Left renal cortex interstitium (tissue), 4 donors: ENCODE measurements at places on chromosomes 3 and 15. TPM values are rescaled to one million over a fixed set of nuclear protein-coding genes. Genes with fewer than 3 reads are reported as not detected.
A peak's percentile ranks its signal among the peaks of the same experiment; 100 is the strongest.

The TOPAZ1 gene
- not detected for polyA plus RNA-seq

DNA sequence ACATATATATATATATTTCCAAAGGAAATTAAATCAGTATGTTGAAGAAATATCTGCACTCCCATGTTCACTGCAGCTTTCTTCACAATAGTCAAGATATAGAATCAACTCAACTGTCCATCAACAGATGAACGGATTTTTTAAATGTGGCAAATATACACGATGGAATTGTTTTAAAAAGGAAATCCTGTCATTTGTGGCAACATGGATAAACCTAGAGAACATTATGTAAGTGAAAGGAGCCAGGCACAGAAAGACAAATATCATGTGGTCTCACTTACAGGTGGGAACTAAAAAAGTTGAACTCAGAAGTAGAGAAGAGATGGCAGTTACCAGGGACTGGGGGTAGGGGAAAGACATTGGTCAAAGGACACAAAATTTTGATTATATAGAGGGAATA is 253.7 kb downstream of the ULK4 start:
- no peak for DNase-seq

The GOLGA6L4 gene
- polyA plus RNA-seq: 25.2 TPM

DNA sequence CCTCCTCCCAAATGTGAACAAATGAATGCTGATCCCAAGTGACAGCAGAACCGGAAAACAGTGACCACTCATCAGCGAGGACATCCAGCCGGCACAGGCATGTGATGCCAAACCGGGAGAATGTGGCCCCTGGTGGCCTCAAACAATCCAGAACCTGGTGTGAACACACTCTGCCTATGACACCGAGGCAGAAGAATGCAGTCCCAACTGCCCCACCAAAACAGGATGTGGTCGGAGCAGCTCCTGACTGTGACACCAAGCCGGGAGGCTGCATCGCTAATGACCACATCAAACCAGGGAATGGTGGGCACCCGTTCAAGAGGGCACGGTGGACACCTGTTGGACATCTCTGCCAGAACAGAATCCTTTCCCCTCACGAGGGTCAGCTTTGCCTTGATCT is 15.4 kb downstream of the SCN5A start:
- no peak for DNase-seq

The IL17RE gene
- polyA plus RNA-seq: 13.3 TPM

- DNase-seq: no peak
These were observed 123.8 kb upstream of the TJP1 start for GRCh38 chr15:29945943-29946596.

GRCh38 chr15:90262426-90262825 is 3.0 kb upstream of the NGRN start:
- no peak for DNase-seq

DNA sequence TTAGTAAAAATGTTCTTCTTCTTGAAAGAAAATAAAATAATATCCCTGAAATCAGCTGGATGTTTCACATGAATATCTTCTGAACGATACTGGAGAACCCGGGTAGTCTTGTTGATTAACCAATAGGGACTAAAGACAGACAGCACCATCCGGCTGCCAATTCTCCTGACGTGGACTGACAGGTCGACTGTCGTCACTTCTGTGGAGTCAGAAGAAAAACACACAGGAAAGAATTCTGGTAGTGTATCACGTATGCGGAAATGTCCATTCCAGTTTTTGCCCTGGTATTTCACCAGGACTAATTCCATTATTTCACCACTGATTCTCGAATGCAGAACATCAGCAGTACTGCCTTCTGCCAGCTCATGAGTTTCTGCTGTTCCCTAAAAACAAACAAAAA is 144.6 kb downstream of the VPS13C start:
- no peak for DNase-seq

GRCh38 chr3:43764471-43764870 is 73.7 kb downstream of the ABHD5 start:
- no peak for DNase-seq

DNA sequence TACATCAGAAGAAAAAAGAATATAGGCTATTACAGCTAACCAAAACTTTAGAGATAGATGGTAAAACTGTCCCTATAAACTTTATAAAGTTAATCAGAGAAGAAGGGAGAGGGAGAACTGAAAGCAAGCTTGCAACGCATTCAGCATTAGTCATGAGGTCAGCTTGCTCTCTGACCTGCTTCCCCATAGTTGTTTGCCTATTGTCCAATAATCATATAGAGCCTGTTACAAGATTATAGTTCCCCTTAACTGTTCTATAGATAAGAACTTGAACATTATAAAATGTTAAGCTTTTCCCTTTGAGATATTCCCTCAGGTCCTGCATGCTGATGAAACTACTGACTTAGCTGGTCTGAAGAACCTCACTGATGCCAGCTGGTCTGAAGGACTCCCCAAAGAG is 74.5 kb downstream of the CPNE4 start:
- DNase-seq: no peak

The LHFPL4 gene
- polyA plus RNA-seq: 0.03 TPM

The TRPM1 gene
- 0.52 TPM for polyA plus RNA-seq

The RFTN1 gene
- polyA plus RNA-seq: 35.5 TPM

DNA sequence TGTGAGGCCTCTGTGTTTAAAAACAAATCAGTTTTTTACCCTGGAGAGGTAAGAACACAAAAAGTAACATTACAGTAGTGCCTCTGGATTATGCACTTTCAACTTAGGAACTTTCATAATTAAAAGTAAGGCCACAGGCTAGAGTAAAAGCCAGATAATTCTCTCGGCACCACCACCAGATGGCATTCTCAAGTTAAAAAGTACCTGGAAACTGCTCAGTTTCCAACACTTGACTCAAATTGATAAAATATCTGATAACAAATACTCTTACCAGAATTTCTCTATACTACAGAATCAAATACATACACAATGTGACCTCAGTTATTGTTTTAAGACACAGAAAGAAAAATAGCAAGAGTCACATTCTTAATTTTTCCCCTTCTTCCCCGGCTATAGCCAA is 19.9 kb downstream of the SPICE1 start:
- no peak for DNase-seq

DNA sequence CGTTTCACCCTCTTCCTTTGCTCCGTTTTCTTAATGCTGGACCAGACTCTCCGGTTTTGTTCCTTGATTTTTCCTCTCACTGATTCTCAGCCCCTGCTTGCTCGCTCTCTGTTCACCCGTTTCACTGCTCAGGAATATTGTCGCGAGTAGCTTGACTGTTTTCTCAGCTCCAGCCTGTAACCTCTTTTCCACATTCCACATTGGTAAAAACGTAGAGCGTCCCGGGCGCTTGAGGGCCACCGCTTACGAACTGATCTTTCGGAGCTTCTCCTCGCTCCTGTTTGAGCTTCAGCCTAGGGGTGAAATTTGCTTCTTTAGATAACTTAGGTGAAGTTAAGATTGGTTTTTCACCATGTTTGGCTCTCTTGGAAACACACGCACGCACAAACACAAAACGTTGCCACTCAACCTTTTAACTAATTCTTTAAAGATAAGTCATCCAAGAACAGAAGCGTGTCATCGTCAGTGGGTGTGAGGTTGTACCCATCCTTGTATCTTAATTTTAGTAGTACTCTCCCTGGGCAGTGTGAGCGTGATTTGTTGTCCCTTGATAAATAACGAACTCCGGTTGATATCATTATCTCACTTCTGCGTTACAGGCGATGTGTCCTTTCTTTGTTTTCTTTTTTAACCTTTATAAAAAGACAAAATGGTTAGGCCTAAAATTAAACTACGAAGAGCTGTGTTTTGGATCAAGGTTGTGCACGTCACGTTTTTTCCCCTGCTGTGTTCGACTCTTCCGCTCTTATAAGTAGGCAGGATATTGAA is 1.0 kb downstream of the PAK2 start:
- DNase-seq: peak; percentile 64

GRCh38 chr15:70704166-70704565 is 59.2 kb downstream of the UACA start:
- no peak for DNase-seq

DNA sequence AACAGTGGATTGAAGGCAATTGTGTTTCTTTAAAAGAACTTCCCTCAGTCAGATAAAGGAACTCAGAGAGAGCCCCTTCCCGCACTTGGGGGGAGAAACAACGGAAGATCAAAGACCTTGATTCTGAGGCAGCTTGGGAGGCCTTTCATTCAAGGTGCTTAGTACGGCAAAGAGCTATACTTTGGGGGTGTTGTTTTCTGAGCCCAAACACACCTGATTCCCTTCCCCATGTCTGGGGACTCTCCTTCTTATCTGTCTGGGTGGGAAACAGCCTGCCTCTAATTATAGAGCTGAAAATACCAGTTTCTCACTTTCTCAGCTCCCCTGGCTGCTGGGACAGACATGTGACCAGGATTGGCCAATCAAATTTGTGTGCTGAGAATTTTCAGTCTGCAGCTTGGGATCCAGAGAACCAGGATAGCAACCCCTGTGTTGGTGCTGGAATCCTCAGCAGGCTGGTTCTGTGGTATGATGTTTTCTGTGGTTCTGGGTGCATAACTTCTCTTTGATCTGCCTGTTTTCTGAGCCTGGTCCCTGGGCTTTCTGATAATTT is 19.4 kb upstream of the IQCF6 start:
- DNase-seq: no peak

DNA sequence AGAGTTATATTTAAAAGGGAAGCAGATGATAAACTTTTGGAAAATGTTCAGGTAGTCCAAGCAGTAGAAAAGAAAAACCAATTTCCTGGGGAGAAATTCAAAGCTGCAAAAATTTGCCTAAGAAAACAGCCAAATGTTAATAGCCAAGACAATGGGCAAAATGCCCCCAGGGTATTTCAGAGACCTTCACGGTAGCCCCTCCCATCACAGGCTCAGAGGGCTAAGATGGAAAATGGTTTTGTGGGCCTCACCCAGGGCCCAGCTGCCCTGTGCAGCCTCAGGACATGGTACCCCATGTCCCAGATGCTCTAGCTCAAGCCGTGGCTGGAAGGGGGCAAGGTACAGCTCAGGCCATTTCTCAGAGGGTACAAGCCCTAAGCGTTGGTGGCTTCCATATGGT is 391.0 kb downstream of the ZIC4 start:
- no peak for DNase-seq
